ENCODE measurements at places on chromosomes 1 and 21.

- no peak for DNase-seq
These were observed 69.0 kb downstream of the CD34 start for GRCh38 chr1:207841901-207842300.

DNA sequence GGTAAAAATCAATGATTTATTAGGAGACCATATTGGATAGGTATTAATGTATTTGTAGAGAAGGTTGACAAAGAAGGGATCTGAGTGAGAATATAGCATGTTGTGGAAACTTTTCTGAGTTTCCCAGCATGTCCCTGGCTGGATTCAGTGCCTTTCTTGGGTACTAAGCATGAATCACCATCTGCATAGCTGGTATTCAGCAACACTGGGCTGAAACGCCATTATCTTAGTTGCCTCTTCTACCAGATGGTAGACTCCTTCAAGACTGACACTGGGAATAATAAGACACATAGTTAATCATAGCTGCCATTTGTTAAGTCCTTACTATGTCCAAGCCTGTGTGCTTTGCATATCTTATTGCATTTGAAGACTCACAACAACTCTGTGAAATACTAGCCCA lies 45.5 kb downstream of the ATP5PF start:
- no peak for DNase-seq

- no peak for DNase-seq
These were observed 198.3 kb downstream of the SLC44A5 start for GRCh38 chr1:75412616-75413015.

GRCh38 chr1:78143673-78144072 lies 97.9 kb downstream of the GIPC2 start:
- no peak for DNase-seq

DNA sequence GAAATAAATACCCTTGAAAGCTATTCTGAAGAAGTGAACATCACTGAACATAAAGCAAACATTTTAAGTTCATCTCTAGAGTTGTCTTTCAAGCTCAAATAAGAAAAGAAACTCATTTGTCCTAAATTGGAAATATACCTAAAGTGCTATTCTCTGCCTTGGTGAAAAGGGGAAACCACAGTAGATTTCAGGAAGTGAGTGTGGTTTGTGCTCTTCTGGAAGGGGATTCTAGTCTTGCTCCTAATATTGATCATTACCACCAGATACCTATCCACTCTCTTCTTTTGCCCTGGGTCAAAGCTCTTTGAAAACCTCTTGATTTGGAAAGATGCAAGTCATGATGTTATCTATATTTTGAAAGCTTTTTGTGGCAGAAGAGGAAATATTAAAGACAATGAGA lies 798.1 kb downstream of the ADGRL2 start:
- DNase-seq: no peak

DNA sequence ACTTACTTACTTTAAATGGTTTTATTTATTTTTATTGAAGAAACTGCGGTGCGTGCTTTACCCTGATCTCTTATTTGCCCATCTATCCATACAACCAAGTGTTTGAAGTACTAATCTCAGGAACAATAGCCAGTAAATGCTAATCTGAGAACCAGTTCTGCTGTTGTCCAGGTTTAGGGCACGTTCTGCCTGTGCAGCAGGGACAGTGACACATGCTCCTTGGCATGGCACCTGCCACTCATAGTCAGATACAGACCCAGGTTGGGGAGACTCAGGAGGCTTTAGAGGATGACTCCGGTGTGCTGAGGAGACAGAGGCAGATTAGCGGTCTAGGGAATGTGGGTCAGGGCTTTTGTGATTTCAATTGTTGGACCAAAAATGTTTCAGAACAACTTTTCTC lies 83.6 kb downstream of the NRIP1 start:
- no peak for DNase-seq

- DNase-seq: no peak
These were observed 36.7 kb upstream of the KCNK2 start for GRCh38 chr1:215045698-215046308.

- no peak for DNase-seq
These were observed 22.6 kb upstream of the ZP4 start for GRCh38 chr1:237913345-237913744.

- DNase-seq: no peak
These were observed 22.7 kb downstream of the PGBD5 start for GRCh38 chr1:230403442-230403841.

- DNase-seq: no peak
These were observed 45.8 kb downstream of the PTPRF start for GRCh38 chr1:43576521-43576920.

DNA sequence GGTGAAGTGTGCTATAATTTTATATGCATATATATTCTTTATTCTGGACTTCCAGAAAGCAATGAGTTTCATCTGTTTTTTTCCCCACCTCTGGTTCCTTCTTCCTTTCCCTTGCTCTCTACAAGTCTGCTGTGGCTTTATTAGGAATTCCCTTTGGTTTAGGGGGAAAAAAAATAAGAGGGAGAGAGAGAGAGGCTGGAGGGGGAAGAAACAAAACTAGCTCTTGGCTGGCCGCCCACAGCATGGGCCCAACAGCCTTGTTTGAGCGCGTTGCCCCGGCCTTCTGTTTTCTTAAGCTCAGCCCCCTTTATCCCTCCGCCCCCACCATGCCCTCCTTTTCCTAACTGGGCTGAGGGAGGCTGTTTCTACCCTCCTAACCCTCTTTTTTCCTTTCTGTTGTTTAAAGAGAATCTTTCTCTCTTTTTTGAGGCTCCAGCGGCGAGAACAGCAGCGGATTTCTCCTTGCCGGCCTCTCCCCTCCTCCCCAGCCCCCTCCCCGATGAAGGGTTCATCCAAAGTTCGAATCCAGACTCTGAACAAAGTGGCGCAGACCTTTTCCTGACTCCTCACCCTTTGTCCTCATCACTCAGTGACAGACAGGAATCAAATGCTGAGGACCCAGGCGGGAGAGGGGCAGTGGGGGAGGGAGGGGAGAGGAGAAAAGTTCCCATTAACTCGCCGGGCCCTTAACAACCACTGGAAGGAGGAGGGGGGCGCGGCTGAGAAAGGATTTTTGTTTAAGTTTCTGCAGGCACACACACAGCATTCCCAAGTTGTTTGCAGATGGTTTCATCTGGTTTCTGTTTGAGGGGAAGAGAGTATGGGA lies 29.7 kb downstream of the PBX1 start:
- peak; percentile 81 for DNase-seq

- DNase-seq: peak; percentile 82
These were observed at the start of gene GORAB for GRCh38 chr1:170531758-170532657. Gene GORAB, plus strand, starts transcription at chr1:170532166. Its CDS starts 58 bp downstream, at chr1:170532224.

- DNase-seq: no peak
These were observed 362.4 kb downstream of the NEGR1 start for GRCh38 chr1:71919811-71920509.

Measured in renal cortex interstitium (tissue), 15 donors.